ENCODE measurements at places on chromosomes 12 and 14. TPM values are rescaled to one million over a fixed set of nuclear protein-coding genes. Genes with fewer than 3 reads are reported as not detected.

The PTCSC3 gene
- total RNA-seq, result not detected

The BICDL1 gene
- 54.4 TPM for total RNA-seq

The LARP4 gene
- 48.3 TPM for total RNA-seq

The MGAT4C gene
- total RNA-seq, result not detected

The NGB gene
- not detected for total RNA-seq

The ALDH6A1 gene
- 15.9 TPM for total RNA-seq

The EMP1 gene
- 35.6 TPM for total RNA-seq

The ATF7IP gene
- total RNA-seq, result 107 TPM

The FLRT2 gene
- total RNA-seq, result not detected

Measured in activated naive CD4-positive, alpha-beta T cell treated with anti-CD3 and anti-CD28 coated beads, Interleukin-2, amount 10 ng/mL, durations not matched to agents 5 hours and 36 hours (primary cell).